ENCODE measurements at places on chromosomes 3 and 15. TPM values are rescaled to one million over a fixed set of nuclear protein-coding genes. Genes with fewer than 3 reads are reported as not detected.

Gene ASB14
- total RNA-seq: not detected

Gene AMIGO3
- total RNA-seq: not detected

Gene JMJD7
- 15.5 TPM for total RNA-seq

Gene ADPRH
- total RNA-seq: 1.0 TPM

Gene CCDC80
- total RNA-seq: 25.0 TPM

Gene MKRN3
- total RNA-seq: 0.28 TPM

Gene SLC22A14
- total RNA-seq: 0.14 TPM

Gene LRRC57
- total RNA-seq: 20.0 TPM

Gene CPNE4
- not detected for total RNA-seq

Gene CLASP2
- 41.9 TPM for total RNA-seq

Gene DIPK2A
- total RNA-seq: 11.9 TPM

Gene KY
- not detected for total RNA-seq

Gene FBXW12
- not detected for total RNA-seq

Gene TAGLN3
- 14.9 TPM for total RNA-seq

Gene SI
- not detected for total RNA-seq

Gene TLR9
- not detected for total RNA-seq

Gene CDC25A
- total RNA-seq: 29.0 TPM

Gene CKMT1A
- total RNA-seq: 28.7 TPM

Gene MAP6D1
- 1.5 TPM for total RNA-seq

Gene INKA1
- 20.1 TPM for total RNA-seq

Gene UROC1
- total RNA-seq: not detected

Gene COL8A1
- total RNA-seq: 211 TPM

Gene SERPINI2
- total RNA-seq: not detected

Gene SKOR1
- not detected for total RNA-seq

Gene TM2D3
- 36.4 TPM for total RNA-seq

Gene GREM1
- 0.10 TPM for total RNA-seq

Gene LMCD1
- 2.3 TPM for total RNA-seq

Gene CTXN2
- not detected for total RNA-seq

Gene RTP1
- total RNA-seq: not detected

Gene SCN10A
- not detected for total RNA-seq
